ENCODE measurements at places on chromosomes 5 and 9.
A peak's percentile ranks its signal among the peaks of the same experiment; 100 is the strongest.

- no peak for DNase-seq
These were observed 51.8 kb upstream of the MPDZ start for GRCh38 chr9:13331320-13331719.

DNA sequence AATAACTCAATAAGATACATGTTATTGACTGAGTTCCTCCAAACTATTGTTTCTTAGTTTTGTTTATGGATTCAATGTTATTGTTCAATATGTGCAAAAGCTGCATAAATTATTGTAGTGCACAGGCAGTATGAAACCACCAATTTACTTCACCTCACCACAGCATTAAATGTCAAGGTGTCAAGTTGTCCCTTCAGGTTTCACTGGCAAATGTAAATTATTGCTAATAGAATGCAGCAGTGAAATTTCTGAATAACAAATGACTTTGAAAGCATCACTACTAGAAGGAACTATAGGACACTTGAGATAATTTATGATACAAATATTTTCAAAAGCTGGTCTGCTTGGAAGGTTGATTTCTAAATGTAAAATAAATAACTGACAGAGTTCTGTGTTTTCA is 116.4 kb upstream of the PTPRD start:
- no peak for DNase-seq

DNA sequence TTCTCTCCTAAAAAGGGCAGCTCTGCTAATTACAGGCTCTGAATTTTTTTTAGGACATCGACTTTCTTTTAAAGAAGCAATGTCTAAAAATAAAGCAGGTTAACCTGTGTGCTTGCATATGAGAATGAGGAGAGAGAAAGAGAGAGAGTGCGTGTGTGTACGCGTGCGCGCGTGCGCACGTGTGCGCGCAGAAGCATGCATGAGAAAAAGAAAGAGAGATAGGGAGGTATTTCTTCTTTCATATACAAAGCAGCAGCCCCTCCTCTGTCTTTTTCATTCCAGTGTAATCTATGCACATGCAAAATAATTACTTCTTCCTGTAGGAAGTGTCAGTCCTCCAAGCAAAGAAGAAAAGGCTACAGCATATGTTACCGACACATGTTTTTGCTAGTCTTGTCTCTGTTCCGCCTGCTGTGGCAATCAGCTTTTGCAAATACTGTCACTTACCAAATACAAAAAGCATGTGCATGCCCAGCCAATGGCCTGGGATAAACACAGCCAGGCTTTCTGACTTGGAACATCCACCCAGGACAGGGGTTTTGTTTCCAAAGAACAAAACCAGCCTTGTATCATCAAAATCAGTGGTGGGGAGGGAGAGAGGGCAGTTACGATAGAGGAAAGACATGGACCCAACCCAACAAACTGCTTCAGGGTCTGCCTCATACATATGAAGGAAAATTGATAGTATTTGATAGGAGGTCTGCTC is 252.3 kb upstream of the SLC24A2 start:
- DNase-seq, result peak; percentile 78

- no peak for DNase-seq
These were observed 2.9 kb downstream of the SLC45A2 start for GRCh38 chr5:33981408-33982162.
